Endothelial cell of umbilical vein (primary cell): ENCODE measurements at places on chromosomes 2 and 18. TPM values are rescaled to one million over a fixed set of nuclear protein-coding genes. Genes with fewer than 3 reads are reported as not detected.

DNA sequence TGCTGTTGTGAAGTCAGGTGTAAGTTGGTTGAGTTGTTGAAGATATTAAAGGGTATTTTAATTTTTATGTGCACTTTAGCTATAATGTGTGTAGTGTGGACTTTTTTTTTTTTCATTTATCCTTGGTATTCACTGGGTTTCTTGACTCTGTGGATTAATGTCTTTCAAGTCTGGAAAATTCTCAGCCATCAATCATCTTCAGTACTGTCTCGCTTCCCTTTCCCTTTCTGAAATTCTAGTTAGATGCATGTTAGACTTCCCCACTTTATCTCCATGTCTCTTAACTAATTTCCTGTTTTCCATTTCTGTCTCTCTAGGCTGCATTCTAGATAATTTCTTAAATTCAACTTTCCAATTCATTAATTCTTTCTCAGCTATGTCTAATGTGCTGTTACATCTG is 247.7 kb upstream of the REV1 start:
- H3K27me3 ChIP-seq, result no peaks in the 10 kb centered on the region
- no peaks in the 10 kb centered on the region for H3K36me3 ChIP-seq
- no peak overlapping the region for H3K27ac ChIP-seq
- no peak overlapping the region for H3K4me3 ChIP-seq
- H3K4me1 ChIP-seq, result no peaks in the 10 kb centered on the region
- no peak for DNase-seq

DNA sequence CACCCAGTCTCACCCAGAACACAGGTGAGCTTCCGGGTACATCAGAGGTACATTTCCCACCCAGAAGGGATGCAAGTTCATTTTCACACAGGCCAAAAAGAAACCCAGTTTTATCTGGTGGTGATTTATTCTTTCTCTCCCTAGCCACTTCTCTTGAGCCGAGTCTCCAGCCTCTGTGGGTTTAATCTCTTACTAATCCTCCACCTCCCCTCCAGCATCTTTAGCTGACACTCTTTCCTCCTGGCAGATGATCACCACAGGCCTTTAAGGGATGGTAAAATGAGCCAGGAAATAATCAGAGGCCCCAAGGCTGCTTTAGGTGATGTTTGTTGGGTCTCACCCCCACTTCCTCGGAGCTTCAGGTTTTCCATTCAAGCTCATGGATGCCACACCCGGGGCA is 145.7 kb upstream of the DLX2 start:
- no peaks in the 10 kb centered on the region for H3K27me3 ChIP-seq
- no peak overlapping the region for H3K4me3 ChIP-seq
- H3K36me3 ChIP-seq, result no peaks in the 10 kb centered on the region
- no peak for DNase-seq
- H3K27ac ChIP-seq, result peak overlapping the region; percentile 95
- peaks cover 68% of the 10 kb centered on the region for H3K4me1 ChIP-seq

GRCh38 chr2:197255543-197255942 is 55.0 kb downstream of the ANKRD44 start:
- no peaks in the 10 kb centered on the region for H3K4me1 ChIP-seq
- H3K27ac ChIP-seq, result no peak overlapping the region
- H3K4me3 ChIP-seq, result no peak overlapping the region
- DNase-seq, result no peak

DNA sequence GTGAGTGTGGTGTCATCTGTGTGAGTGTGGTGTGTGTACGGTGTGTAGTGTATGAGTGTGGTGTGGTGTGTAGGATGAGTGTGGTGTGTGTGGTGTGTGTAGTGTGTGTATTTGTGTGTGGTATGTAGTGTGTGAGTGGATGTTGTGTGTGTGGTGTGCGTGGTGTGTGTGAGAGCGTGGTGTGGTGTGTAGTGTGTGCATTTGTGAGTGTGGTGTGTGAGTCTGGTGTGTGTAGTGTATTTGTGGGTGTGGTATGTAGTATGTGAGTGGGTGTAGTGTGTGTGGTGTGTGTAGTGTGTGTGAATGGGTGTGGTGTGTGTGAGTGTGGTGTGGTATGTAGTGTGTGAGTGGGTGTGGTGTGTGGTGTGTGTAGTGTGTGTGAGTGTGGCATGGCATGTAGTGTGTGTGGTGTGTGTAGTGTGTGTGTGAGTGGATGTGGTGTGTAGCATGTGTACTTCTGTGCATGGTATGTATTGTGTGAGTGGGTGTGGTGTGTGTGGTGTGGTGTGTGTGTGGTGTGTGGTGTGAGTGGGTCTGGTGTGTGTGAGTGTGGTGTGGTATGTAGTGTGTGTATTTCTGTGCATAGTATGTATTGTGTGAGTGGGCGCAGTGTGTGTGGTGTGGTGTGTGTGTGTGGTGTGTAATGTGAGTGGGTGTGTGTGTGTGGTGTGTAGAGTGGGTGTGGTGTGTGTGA is 227.8 kb downstream of the BCL2 start:
- H3K36me3 ChIP-seq, result no peaks in the 10 kb centered on the region
- H3K27me3 ChIP-seq, result peaks cover 4% of the 10 kb centered on the region
- no peaks in the 10 kb centered on the region for H3K4me1 ChIP-seq
- no peak overlapping the region for H3K4me3 ChIP-seq
- H3K27ac ChIP-seq, result no peak overlapping the region
- no peak for DNase-seq

GRCh38 chr18:74654638-74655037 is 57.0 kb downstream of the ZNF407 start:
- peak; percentile 33 for DNase-seq
- H3K4me3 ChIP-seq, result no peak overlapping the region
- no peak overlapping the region for H3K27ac ChIP-seq
- H3K36me3 ChIP-seq, result no peaks in the 10 kb centered on the region
- H3K27me3 ChIP-seq, result no peaks in the 10 kb centered on the region

DNA sequence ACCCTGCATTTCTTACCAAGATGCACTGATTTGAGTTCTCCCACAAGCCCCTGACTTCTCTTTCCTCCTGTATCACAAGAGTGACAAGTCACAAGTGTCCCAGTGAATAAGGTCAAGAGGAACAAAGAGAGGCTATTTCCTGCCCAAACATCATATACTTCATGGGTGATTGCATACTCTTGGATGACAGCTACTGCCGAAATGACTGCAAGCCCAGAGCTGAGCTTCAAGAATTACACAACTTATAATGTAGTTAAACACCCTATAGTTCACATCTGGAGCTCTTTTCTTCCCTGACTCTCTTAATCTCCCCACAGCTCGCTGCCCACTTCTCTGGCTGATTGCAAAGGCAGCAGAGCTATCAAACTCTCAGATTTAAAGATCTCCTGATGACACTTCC is 289.7 kb upstream of the PARD3B start:
- no peak overlapping the region for H3K4me3 ChIP-seq
- peaks cover 6% of the 10 kb centered on the region for H3K4me1 ChIP-seq
- no peaks in the 10 kb centered on the region for H3K36me3 ChIP-seq
- no peak overlapping the region for H3K27ac ChIP-seq
- no peaks in the 10 kb centered on the region for H3K27me3 ChIP-seq

GRCh38 chr2:10830203-10830602 is 17.6 kb upstream of the PDIA6 start:
- H3K27ac ChIP-seq, result no peak overlapping the region
- H3K27me3 ChIP-seq, result no peaks in the 10 kb centered on the region
- peaks cover 11% of the 10 kb centered on the region for H3K4me1 ChIP-seq
- no peak for DNase-seq
- H3K36me3 ChIP-seq, result no peaks in the 10 kb centered on the region

GRCh38 chr2:75564026-75564688 is 3.4 kb upstream of the EVA1A start:
- no peaks in the 10 kb centered on the region for H3K27me3 ChIP-seq
- no peak overlapping the region for H3K27ac ChIP-seq
- H3K4me3 ChIP-seq, result no peak overlapping the region
- no peak for DNase-seq

DNA sequence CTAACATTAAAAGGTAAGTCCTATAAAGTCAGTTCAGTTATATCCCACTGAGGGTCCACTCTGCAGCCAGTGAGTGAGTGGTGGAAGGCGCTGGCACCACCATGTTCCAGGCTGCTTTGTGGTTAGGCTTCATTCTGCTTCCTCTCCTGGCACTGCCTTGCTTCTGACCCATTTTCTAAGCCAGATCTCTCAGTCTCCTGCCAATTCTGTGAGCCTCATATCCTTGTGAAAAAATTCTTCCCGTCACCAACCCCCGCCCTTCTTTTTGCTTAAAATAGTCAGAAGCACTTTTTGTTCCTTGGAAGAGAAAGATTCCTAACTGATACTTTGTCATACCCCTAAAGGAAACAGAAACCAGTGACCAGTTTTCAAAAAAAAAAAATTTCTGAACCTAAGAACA is 139.8 kb upstream of the NCK2 start:
- no peaks in the 10 kb centered on the region for H3K27me3 ChIP-seq
- no peaks in the 10 kb centered on the region for H3K4me1 ChIP-seq
- no peak overlapping the region for H3K27ac ChIP-seq
- no peak for DNase-seq
- no peaks in the 10 kb centered on the region for H3K36me3 ChIP-seq

- H3K4me3 ChIP-seq, result no peak overlapping the region
- no peaks in the 10 kb centered on the region for H3K4me1 ChIP-seq
- H3K27ac ChIP-seq, result no peak overlapping the region
- DNase-seq, result no peak
- no peaks in the 10 kb centered on the region for H3K36me3 ChIP-seq
These were observed 5.0 kb downstream of the THSD7B start for GRCh38 chr2:136770384-136770783.

- no peak overlapping the region for H3K4me3 ChIP-seq
- no peak overlapping the region for H3K27ac ChIP-seq
- no peak for DNase-seq
These were observed 34.2 kb downstream of the PKDCC start for GRCh38 chr2:42082016-42082415.

GRCh38 chr18:9387891-9388290 is 53.3 kb downstream of the TWSG1 start:
- no peaks in the 10 kb centered on the region for H3K4me1 ChIP-seq
- H3K27me3 ChIP-seq, result no peaks in the 10 kb centered on the region
- H3K27ac ChIP-seq, result no peak overlapping the region
- DNase-seq, result no peak
- peaks cover 2% of the 10 kb centered on the region for H3K36me3 ChIP-seq

DNA sequence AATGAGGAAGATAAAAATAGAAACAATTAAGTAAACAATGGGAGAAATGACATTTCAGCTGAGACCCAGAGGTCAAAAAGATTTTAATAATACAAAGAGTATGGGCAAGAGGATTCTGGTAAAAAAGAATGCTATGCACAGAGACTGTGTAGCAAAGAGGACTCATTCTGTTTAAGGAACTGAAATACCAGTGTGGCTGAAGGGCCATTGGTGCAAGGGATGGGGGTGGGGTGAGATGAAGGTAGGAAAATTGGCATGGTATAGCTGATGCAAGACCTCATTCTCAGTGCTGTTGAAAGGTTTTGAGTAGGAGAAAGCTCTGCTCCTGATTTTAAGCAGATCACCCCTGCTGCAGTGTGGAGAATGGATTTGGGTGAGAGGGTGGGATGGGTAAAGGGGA is 10.8 kb downstream of the GALNT1 start:
- peaks cover 2% of the 10 kb centered on the region for H3K36me3 ChIP-seq
- no peak overlapping the region for H3K27ac ChIP-seq
- H3K27me3 ChIP-seq, result no peaks in the 10 kb centered on the region
- H3K4me1 ChIP-seq, result no peaks in the 10 kb centered on the region

DNA sequence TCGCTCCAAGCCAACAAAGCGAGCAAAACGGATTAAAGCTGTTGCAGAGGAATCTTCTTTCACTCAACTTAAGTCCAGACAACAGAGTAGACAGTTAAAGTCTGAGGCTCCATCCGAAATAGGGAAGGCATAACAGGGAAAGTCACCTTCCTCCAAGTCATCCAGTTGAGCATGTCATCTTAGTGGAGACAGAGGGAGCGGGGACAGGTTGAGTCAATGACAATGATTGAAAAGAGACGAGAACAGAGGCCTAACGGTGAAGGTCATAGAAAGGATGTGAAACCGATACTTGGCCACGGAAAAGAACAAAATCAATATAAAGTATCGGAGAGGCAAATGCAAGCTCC is 455 bp downstream of the C18orf32 start:
- peaks cover 12% of the 10 kb centered on the region for H3K36me3 ChIP-seq
- H3K27ac ChIP-seq, result peak overlapping the region; percentile 65
- DNase-seq, result no peak
- peaks cover 30% of the 10 kb centered on the region for H3K4me1 ChIP-seq

DNA sequence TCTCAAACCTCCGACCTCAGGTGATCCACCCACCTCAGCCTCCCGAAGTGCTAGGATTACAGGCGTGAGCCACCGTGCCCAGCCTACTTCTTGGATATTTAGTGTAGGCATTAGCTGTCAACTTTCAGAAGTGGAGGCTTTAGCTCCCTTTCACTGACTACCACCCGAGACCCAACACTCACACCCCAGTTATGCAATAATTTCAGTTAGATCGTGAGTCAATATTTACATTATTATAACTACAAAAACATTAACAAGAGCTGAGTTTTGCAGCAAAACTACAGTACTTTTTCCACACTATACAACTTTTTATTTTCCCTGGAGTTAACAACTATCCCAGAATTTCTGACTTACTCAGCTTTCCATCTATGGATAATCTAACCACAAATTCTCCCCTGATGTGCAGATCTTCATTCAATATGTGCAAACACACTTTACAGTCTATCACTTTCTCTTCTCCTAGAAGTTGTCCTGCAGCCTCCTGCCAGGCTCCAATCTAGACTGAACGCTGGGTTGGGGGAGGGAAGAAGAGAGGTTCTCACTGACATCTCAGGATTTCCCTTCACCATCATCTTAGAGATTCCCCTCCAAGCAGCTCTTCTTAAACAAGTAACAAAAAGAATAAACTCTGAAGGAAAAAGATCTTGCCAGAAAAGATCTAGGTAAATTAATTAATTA is 10.1 kb downstream of the TBC1D8 start:
- no peaks in the 10 kb centered on the region for H3K27me3 ChIP-seq
- no peaks in the 10 kb centered on the region for H3K36me3 ChIP-seq
- no peak for DNase-seq
- no peaks in the 10 kb centered on the region for H3K4me1 ChIP-seq

GRCh38 chr2:68789603-68790002 is 55.0 kb downstream of the ARHGAP25 start:
- DNase-seq, result no peak
- no peak overlapping the region for H3K27ac ChIP-seq
- H3K4me1 ChIP-seq, result no peaks in the 10 kb centered on the region
- H3K4me3 ChIP-seq, result no peak overlapping the region
- H3K27me3 ChIP-seq, result peaks cover 15% of the 10 kb centered on the region

- no peaks in the 10 kb centered on the region for H3K27me3 ChIP-seq
- peaks cover 6% of the 10 kb centered on the region for H3K36me3 ChIP-seq
- no peaks in the 10 kb centered on the region for H3K4me1 ChIP-seq
- DNase-seq, result no peak
- no peak overlapping the region for H3K27ac ChIP-seq
These were observed 81.5 kb upstream of the STON1 start for GRCh38 chr2:48448274-48449061.

ABCG5 gene
- total RNA-seq, result not detected in 2 replicates

IL36RN gene
- not detected in 2 replicates for total RNA-seq

STPG4 gene
- total RNA-seq, result 0.21 and 0.53 TPM in 2 replicates

C1GALT1C1L gene
- 0.40 and 0.74 TPM in 2 replicates for total RNA-seq

MC5R gene
- total RNA-seq, result not detected in 2 replicates

GREB1 gene
- 0.23 and 0.58 TPM in 2 replicates for total RNA-seq

PROKR1 gene
- total RNA-seq, result not detected in 2 replicates

GKN2 gene
- total RNA-seq, result not detected in 2 replicates

AP1S3 gene
- 3.2 and 3.8 TPM in 2 replicates for total RNA-seq

ACVR1C gene
- not detected in 2 replicates for total RNA-seq

CDH2 gene
- total RNA-seq, result 59.5 and 84.2 TPM in 2 replicates
